RWPE1 (cell line): ENCODE measurements at places on chromosomes 16 and 17.

DNA sequence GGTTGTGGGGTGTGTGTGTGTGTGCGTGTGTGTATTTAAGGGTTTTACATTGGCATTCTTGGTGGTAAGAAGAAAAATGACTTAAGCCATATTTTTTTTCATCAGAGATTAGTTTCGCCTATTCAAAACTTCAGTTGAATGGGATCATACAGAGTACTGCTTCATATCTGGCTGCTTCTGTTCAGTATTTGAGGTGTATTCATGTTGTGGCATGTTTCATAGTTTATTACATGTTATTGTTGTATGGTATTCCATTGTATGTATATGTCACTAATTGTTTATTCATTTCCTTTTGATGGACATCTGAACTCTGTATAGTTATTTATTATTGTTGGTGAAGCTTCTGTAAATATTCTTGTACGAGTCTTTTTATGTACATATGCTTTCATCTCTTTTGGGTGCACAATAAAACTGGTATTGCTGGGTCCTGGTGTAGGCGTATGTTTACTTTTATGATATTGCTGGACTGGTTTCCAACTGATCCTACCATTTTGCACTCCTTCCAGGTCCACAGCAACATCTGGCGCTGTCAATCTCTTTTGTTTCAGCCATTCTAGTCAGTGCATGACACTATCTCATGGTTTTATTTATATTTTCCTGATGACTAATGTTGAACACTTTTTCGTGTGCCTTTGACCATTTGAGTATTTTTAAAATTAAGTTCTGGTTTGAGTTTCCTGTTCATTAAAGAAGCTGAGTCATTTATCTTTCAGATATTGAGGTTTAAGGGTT, 77.4 kb upstream of the MAF start:
- DNase-seq: peak; percentile 21

- DNase-seq: peak; percentile 24
Observed at GRCh38 chr17:66549731-66550207, 247.4 kb downstream of the PRKCA start.

DNA sequence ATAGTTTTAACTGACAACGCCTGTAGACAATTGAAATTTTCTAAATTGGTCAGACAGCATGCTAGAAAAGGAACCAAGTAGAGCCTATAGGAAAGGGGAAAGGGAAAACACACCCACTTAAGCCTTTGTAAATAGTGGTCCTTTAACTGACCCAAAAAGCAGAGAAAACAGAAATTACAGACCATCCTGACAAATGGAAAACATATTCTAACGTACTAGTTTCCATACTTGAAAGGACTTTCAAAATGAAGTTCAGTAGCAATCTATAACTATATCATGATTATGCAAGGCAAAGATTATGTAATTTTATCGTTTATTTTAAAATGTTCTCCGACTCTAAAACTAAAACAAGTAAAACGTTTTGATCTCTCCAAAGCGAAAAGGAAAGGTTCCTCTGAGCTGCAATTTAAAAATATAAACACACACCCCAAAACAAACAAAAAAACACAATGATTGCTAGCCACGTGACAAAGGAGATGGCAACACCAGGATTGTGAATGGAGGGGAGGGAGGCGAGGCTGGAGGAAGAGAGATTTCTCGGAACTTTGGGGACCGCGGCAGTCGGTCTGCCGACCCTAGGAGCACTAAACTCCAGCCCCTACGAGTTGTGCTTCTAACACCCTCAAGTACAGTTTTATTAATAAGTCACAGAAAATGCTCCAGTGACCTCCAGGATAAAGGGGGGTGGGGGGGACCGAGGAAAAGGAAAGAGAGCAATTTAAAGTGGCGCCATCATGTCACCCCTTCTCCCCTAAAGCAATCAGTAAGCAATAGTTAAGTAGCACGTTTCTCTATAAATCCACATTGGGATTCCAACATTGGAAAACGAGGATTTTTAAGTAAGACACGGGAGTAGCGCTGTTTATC, 1.7 kb downstream of the KANSL1 start:
- peak; percentile 73 for DNase-seq

DNA sequence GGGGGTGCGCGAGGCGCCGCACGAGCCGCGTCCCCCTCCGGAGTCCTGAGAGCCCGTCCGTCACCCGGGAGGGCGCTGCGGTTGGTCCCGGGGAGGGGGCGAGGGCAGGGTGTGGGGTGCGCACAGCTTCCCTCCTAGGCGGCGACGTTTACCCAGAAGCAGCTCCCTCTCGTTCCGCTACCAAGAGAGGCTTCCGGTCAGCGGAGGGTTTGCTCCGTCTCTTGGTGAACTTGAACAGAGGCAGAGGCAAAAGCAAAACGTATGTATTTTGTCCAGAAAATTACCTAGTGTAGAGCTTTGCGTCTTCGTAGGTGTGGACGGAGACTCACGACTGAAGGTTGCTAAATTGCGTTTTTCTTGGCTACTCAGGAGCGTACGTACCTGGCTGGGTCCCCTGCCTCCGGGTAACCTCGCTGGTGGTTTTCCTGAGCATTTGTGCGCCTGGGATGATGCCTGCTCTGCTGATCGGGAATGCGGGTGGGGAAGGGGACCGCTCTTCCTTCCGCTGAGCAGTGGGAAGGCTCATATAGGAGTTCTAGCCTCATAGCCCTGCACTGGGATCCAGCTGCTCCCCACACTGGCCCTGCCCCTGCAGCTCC, 833 bp downstream of the WSCD1 start:
- DNase-seq: no peak

- DNase-seq: no peak
Observed at GRCh38 chr16:3122926-3123570, 10.7 kb downstream of the ZNF205 start.

DNA sequence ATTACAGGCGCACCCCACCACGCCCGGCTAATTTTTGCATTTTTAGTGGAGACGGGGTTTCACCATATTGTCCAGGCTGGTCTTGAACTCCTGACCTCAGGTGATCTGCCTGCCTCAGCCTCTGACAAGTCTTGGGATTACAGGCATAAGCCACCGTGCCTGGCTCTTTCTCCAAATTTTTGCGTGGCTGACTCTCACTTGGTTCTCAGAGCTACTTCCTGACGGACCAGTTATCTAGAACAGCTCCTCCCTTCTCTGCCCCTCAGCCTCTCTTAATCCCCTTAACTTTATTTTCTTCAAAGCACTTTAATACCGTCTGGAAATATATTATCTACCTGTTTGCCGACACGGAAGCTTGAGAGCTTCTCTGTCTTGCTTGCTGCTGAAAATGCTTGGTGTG, 4.2 kb downstream of the YPEL2 start:
- no peak for DNase-seq

- DNase-seq: no peak
Observed at GRCh38 chr17:35774499-35774898, 13.8 kb downstream of the C17orf50 start.

GRCh38 chr17:30372755-30373154, 6.0 kb upstream of the CPD start:
- DNase-seq: peak; percentile 75

GRCh38 chr17:66165537-66166123, 26.3 kb downstream of the CEP112 start:
- peak; percentile 54 for DNase-seq

GRCh38 chr17:10931133-10931532, 93.2 kb upstream of the PIRT start:
- DNase-seq: no peak

GRCh38 chr16:27972500-27972899, 91.0 kb downstream of the GSG1L start:
- peak; percentile 73 for DNase-seq

GRCh38 chr16:361341-361871, 8.9 kb upstream of the AXIN1 start:
- no peak for DNase-seq

- DNase-seq: peak; percentile 93
Observed at GRCh38 chr17:78979780-78980623, at the start of gene LGALS3BP. TSS of gene LGALS3BP (minus strand) at chr17:78979923. CDS start at chr17:78977191, 2,732 bp downstream.

GRCh38 chr17:66885417-66885816, 50.5 kb downstream of the CACNG5 start:
- no peak for DNase-seq

- DNase-seq: no peak
Observed at GRCh38 chr16:67902831-67903230, 9.8 kb downstream of the PSKH1 start.

GRCh38 chr17:17781591-17782496, 54.9 kb downstream of the SREBF1 start:
- DNase-seq: peak; percentile 78

GRCh38 chr16:46783800-46784199, 35.7 kb upstream of the MYLK3 start:
- no peak for DNase-seq

- DNase-seq: no peak
Observed at GRCh38 chr17:33014751-33015150, 23.1 kb downstream of the SPACA3 start.

- DNase-seq: peak; percentile 20
Observed at GRCh38 chr17:33328129-33328528, 35.0 kb upstream of the ASIC2 start.

DNA sequence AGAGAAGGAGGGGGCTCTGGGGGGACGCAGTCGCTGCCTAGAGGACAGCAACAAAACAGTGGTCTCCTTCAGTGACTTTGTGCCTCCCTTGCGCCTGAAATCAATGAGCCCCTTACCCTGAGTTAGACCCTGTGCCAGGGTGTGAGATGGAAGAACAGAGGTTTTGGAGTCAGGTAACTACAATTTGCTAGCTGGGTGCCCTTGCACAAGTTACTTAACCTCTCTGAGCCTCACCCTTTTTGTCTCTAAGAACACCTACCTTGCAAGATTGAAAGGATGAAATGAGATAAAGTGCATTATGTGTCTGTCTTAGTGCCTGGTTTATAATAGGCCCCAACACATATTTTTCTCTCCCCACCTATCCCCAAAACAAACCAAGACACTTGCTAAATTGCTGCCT, 9.9 kb downstream of the RND2 start:
- DNase-seq: no peak

DNA sequence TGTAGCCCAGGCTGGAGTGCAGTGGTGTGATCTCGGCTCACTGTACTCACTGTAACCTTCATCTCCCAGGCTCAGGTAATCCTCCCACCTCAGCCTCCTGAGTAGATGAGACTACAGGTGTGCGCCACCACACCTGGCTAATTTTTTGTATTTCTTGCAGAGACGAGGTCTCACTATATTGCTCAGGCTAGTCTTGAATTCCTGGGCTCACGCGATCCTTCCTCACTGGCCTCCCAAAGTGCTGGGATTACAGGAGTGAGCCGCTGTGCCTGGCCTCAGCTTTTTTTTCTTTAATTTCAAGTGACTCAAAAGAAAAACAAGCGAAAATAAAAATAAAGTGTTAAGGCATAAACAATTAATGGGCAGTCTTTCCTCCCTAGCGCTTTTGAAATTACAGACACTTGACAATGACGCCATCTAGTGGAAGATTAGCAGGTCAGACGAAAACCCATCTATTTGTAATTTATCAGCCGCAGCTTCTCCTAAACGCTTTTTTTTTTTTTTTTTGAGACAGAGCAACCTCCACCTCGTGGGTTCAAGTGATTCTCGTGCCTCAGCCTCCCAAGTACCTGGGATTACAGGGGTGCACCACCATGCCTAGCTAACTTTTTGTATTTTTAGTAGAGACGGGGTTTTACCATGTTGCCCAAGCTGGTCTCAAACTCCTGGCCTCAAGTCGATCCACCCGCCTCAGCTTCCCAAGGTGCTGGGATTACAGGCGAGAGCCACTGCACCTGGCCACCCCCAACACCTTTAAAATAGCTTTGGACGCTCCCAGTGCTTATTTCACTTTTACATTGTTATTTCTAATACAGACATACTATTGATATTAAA, 28.1 kb upstream of the PECAM1 start:
- peak; percentile 68 for DNase-seq

DNA sequence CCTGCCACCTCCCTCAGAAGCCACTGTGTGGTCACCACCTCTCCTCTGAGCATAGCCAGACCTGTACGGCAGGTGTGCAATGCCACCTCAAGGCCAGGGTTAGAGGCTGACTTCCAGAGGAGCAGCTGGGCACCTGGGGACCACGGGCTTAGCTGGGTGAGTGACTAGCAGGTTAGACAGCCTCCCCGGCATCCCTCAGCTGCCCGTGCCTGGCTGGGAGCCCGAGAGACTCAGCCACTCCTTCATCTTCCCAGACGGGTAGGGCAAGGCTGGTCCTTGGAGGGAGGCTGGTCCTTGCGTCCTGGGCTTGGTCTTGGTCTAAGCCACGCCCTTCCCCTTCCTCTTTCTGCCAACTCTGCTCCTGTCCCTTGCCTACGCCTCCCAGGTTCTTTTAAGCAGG, 7.8 kb downstream of the CRHR1 start:
- DNase-seq: peak; percentile 31

DNA sequence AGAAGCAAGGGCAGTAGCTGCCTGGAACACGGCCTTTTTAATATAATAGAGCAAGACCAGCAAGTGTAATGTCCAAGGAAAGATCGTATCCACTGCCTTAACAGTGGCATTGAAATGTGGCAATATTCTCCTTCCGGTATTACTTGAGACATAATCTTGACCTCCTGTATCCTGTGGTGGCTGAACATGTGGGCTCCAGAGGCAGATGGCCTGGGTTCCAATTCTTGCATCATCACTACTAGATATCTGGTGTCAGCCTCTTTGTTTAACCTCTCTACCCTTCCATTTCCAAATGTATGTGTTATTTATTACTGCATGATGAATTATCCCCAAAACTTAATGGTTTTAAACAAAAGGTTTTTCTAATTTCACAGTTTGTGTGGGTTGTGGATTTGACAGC, 3.5 kb upstream of the CDYL2 start:
- DNase-seq: no peak

- DNase-seq: no peak
Observed at GRCh38 chr16:22687031-22687530, 126.9 kb upstream of the HS3ST2 start.

DNA sequence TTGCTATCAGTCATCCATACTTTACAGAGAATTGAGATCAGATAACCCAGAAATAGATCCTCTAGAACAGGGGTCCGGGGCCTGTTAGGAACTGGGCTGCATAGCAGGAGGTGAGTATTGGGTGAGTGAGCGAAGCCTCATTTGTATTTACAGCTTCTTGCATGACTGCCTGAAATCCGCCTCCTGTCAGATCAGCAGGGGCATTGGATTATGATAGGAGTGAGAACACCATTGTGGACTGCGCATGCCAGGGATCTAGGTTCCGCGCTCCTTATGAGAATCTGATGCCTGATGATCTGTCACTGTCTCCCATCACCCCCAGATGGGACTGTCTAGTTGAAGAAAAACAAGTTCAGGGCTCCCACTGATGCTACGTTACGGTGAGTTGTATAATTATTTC, 13.0 kb upstream of the SCIMP start:
- DNase-seq: no peak

DNA sequence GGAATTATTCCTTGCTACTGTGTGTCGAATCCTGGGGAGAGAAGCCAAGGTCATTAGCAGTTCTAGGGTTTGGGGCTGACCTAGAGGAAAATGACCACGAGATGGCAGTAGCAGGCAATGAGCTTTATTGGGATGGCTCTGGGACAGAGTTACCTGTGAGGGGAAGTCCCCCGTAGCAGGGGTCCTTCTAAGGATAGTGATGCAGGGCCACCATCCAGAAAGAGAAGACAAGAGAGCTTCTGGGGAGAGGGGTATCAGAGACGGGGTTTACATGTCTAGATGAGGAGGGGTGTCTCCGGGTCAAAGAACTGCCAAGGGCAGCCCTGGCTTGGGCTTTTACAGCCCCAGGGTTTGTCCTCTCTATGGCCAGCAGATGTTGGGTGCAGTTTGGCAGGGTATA, 6.4 kb upstream of the GGT6 start:
- DNase-seq: peak; percentile 75

GRCh38 chr17:16933317-16934132, 38.4 kb downstream of the TNFRSF13B start:
- DNase-seq: no peak
